ENCODE measurements at places on chromosomes 3 and 15. TPM values are rescaled to one million over a fixed set of nuclear protein-coding genes. Genes with fewer than 3 reads are reported as not detected.

The ANKRD63 gene
- total RNA-seq: 0.52 TPM

DNA sequence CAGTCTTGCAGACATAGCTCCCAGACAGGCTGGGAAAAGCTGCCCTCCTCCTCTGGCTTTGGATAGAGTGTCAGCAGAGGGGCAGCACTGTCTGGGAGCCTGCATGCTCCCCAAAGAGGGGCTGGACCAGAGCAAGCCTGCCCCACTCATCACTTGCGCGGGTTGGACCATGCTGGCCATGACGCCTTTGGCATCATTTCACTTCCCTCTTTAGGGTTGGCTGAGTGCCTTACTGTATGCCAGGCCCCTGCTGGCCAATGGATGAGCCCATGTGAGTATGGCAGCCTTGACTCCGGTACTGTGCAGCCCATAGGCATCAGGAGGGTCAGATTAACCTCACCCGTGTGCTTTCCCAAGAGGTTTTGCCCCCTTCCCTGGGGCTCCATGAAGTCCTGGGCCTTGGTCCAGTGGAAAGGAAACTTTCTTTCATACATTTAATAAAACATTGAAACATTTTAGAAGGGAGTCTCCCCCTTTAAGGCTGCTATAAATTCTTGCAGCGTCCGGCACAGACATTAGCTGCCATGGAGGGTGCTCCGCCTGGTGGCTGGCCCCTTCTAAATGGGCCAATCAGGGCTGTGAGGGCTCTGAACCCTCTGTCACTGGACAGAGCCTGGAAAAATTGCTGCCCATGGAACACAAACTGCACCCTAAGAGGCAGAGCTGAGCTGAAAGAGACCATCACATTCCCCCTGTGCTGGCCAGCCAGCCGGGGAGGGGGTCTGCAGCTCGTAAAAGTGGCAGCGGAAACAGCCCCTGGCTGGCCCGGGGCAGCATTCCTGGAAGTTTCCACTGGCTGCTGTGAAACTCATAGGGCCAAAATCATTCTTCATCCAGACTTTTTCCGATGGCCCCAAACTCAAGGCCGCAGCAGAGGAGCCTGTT is 20.8 kb upstream of the DUSP7 start:
- no peaks in the 10 kb centered on the region for H3K36me3 ChIP-seq
- H3K4me3 ChIP-seq: no peak overlapping the region
- no peaks in the 10 kb centered on the region for H3K27me3 ChIP-seq
- no peak for DNase-seq
- no peaks in the 10 kb centered on the region for H3K4me1 ChIP-seq

- DNase-seq: peak; percentile 92
- H3K36me3 ChIP-seq: no peaks in the 10 kb centered on the region
- H3K4me1 ChIP-seq: no peaks in the 10 kb centered on the region
- peak overlapping the region; percentile 85 for H3K27ac ChIP-seq
- no peaks in the 10 kb centered on the region for H3K27me3 ChIP-seq
Measured at GRCh38 chr3:194300382-194300758, 50.8 kb downstream of the CPN2 start.

DNA sequence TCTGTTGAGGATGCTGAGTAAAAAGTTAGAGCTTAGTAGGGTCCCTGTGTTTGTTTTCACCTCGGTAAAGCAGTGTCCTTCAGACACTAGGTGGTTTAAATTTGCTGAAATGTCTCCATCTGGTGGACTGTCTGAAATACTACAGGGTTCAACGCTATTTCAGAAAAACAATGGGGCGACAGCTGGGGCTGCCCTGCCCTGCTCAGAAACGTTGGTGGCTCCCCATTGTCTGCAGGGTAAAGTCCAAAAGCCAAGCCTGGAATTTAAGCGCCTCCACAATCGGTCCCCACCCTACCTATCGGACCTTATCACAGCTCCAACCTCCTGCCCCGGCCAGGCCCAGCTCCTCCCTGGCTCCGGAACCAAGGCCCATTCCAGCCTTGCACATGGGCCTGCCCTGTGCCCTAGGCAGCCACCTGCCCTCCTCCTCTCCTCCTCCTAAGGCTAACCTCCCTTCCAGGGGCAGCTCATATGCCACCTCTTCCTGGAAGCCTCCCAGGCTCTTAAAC is 4.3 kb upstream of the TSEN2 start:
- peaks cover 1% of the 10 kb centered on the region for H3K4me1 ChIP-seq
- H3K27ac ChIP-seq: no peak overlapping the region
- no peak overlapping the region for H3K4me3 ChIP-seq
- H3K36me3 ChIP-seq: no peaks in the 10 kb centered on the region
